ENCODE measurements at places on chromosomes 7 and 10.

DNA sequence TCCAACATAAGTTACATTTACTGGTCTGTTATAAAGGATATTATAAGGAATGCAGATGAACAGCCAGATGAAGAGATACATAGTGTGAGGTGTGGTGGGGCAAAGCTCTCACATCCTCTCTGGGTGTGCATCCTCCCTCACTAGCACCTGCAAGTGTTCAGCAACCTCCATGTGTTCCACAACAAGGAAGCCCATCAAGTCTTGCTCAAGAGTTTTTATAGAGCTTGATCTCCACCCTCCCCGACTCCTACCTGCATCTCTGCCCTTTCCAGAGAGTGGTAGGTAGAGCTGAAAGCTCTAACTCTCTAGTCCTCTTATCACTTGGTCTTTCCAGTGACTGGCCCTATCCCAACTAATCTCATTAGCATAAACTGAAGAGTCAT lies 12.5 kb upstream of the GHITM start:
- DNase-seq, result no peak

DNA sequence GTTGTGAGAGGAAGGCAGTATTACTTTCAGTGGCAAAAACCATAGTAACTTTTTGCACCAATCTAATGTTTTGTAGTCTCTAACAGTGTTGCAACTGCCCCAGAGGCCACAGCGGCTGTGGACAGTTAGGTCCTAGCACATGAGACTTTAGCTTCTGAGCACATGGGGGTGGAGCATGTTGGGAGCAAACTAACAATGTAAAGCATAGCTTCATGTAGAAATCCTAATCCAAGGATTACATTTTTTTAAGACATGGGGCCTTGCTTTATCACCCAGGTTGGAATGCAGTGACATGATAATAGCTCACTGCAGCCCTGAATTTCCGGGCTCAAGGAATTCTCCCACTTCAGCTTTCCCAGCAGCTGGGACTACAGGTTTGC lies 49.0 kb downstream of the LAMB1 start:
- no peak for DNase-seq

GRCh38 chr10:33114451-33114952 lies 156.5 kb upstream of the ITGB1 start:
- no peak for DNase-seq

DNA sequence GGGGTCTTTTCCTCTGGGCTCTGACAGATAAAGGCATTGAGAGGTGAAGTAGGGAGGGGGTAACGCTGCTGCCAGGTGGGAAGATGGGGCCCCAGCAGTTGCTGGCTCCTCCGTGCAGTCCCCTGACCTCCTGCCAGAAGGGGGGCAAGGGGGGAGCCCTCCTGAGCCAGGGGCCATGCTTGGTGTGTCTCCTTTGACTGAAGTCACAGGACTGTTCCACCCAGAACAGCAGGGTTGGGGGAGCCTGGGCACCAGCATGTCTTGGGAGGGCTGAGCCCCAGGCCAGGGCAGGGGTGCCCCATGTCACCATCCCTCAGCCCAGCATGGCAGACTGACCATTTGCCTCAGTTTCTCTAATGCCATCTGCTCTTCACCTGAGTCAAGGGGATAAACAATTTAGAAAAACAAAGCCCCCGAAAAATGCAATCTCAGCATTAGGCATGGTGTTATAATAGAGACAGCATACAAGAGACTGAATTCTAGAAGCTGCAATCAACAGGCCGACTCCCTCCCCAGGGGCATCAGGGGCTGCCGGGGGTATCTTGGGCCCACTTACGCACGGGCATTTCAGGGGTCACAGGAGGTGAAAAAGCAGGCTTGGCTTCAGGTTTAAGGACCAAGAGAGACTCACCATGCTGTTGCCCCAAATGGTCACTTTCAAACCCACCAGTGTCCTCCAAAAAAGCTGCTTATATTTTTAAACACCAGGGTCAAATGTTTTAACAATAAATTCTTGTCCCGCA lies 108.6 kb upstream of the GPR26 start:
- DNase-seq, result no peak

DNA sequence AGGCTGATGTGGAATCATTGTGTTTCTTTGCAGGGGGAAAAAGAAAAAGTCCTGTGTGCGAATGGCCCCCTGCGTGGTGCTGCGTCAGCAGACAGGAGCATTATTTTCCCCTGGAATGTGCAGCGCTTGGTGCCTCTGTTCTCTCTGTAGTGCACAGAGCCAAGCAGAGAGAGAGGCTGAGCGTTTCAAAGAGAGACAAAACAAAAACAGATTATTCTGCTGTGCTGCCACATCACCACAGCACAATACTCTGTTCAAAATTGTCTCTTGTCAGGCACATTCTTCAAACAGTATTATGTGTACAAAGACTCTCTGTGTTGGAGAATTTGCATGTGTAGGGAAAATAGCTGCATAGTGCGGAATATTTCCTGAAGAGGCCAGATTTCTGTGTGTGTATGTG lies 609.0 kb downstream of the SDK1 start:
- DNase-seq, result no peak

GRCh38 chr10:67923551-67923950 lies 39.1 kb downstream of the SIRT1 start:
- DNase-seq, result no peak

- DNase-seq, result no peak
Observed at GRCh38 chr7:139575338-139575680, 51.8 kb downstream of the CLEC2L start.

DNA sequence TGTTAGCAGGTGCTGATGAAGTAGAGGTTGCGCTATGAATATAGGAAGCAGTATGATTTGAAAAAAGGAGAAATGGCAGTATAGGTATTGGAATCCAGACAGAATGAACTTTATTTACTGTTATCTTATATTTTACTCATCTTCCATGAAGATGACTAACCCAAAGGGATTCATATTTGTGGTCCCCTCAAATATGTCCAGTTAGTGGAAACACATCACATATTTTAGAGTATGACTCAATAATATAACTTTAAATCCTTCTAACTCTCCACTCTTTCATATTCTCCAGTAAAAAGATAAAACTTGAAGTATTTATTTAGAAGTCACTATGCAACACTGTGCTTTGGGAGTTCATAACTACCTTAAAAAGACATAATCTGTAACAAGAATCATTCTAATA lies 286.5 kb upstream of the LRRTM3 start:
- DNase-seq, result no peak

DNA sequence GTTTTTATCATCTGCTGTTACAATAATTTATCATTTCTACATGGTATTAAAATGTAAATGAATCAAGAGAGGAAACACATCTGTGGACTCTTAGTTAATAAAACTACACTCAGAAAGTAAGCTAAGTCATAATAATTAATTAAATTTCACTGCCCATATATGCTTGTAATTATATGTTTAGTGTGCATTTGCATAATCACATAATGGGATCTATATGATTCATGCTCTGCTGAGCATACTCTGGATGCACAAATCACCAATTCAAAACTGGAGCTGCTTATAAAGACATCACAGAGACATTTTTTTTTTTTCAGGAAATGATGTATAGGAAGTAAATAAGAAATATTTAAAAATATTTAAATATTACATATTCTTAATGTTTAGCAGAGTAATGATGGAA lies 151.6 kb upstream of the STEAP4 start:
- DNase-seq, result peak; percentile 33

DNA sequence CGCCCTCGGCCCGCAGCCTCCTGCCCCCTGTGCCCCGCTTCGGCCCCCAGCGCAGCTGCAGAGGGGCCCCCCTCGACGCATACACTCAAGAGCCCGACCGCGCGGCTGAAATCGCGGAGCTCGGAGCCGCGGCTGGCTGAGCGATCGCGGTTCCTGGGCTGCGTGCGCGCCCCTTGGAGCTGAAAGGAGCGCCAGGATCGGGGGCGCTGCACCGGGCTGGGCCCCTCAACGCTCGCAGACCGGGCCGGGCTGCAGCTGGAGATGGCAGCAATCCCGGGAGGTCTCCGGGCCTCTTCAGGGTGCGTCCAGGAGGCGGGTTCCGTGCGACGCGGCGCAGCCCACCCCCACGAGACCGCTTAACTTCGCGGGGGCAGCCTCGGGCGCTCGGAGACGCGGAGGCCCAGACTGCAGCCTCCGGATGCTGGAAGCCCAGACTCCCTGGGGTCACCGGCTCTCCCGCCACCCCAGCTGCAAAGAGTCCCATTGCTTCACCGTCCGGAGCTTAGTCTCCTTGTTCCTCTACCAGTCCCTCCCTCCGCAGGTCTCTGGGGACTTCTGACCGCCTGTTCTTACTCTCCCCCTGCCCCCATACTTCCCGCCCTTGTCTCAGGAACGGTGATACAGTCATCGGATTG lies 73.0 kb upstream of the LRRC4 start:
- DNase-seq, result no peak

DNA sequence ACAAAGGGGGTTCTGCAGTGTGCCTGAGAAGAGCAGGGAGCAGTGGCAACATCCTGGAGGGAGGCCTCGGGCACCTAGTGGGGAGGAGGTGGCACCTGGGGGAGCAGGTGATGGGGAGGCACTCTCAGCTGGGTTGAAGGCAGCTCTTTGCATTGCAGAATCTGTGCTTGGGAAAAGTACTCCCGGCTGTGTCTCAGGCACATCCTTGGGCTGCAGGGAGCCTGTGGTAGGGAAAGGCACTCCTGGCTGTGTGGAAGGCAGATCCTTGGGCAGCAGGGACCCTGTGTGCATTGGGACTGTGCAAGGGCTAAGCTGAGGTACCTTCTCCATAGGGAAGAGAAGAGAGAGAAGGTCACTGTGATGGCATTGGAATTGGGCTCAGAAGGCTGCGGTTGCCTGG lies 52.8 kb upstream of the ANTXRL start:
- DNase-seq, result no peak

- no peak for DNase-seq
Observed at GRCh38 chr7:92158660-92159575, 20.0 kb downstream of the LRRD1 start.

GRCh38 chr7:33885290-33886148 lies 19.8 kb upstream of the BMPER start:
- no peak for DNase-seq

DNA sequence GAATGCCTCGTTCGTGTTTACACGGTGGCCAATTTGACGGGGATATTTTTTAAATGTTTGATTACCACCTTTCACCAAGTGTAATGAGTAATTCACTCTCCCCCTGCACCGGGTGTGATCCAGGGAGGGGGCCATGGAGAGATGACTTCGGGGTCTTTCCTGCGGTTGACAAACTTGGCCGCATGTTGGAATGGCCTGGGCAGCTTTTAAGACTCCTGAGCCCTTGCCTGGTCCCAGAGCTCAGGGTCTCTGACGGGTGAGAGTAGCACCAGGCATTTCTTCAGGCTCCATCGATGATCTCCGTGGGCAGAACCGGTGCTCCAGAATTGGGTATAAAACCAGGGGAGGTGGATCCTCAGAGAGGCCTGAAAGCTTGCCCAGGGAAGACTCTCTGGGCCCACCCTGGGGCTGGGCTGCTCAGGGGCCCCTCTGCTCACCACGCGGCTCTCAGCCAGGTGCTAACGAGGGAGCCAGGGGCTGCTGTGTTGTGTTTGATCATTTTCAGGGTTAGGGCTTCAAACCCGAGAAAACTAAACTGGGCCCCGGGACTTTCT lies 882 bp downstream of the ZNF282 start:
- DNase-seq, result no peak

DNA sequence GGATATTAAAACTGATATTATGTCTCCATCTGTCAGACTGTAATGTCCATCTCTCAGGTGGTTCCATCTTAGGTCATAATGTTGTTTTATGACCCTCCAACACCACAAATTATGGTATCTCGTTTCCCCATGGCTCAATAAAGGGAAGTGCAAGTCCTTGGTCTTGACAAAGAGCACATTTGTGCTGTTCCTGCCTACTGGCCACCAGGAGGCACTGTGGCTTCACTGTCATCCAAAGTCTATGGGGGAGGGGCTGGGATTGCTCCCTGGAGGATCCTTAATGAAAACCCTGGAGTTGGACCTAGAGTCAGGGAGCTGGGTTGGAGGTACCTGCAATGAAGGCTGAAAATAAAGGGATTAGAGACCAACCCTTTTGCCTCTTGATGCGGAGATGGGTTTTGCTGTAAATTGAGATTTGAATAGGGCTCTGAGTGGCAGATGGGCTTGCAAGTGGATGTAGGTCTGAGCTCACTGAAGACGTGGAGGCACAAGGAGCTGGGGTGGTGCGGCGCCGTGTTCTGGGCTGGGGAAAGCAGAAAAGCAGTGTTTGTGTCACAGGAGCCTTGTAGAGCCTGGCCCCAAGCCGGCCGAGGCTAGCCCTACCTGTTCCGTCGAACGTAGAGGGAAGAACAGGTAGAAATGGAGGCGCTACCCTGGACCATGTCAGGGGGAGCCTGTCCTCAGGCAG lies 180.5 kb upstream of the PRSS58 start:
- no peak for DNase-seq

DNA sequence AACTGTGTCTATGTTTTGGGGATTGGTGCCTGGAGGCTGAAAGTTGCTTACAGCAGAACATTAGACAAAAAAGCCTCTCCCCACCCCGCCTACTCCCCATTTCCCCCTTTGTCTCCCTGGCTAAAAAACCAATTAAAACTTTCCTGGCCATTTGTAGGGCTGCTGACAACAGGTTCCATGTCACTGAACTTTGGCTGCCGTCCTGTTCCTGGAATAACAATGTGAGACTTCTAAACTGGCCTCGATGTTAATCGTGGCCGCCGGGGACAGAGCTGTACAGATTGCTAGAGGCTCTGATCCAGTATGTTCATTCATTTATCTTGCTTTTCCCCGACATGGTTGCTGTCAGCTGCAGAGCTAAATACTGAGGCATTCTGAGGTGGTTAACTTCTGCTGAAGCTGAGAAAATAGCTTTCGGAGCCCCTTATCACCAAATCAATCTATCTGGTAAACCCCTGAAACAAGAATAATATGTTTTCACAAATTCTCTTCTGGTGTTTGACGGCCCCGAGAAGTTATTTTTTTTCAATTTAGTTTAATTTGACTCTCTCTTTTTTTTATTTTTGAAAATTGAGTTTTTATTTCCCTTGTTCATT lies 271.6 kb downstream of the GFRA1 start:
- DNase-seq, result no peak

GRCh38 chr7:87159538-87159937 lies 7.3 kb downstream of the DMTF1 start:
- DNase-seq, result no peak

- DNase-seq, result no peak
Observed at GRCh38 chr7:157904211-157904865, 567.5 kb downstream of the DNAJB6 start.

GRCh38 chr7:77382532-77382931 lies 33.6 kb downstream of the GSAP start:
- no peak for DNase-seq

- DNase-seq, result no peak
Observed at GRCh38 chr7:26292768-26293560, 1.3 kb downstream of the SNX10 start.

DNA sequence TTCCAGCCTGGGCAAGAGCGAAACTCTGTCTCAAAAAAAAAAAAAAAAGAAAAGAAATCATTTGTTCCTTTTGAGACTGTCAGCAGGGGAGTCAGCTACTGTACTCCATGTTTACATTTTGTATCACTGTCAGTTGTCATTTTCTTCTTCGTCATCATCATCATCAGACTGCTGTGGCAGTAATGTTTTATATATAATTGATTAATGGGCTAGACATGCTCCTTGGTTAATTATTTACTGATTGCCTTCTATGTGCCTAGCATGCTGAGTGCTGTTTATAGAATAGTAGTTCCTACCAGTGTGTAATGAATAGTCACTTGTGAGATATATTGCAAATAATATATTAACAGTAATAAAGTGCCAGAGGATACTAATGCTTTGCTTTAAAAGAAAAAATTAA lies 50.5 kb downstream of the VCL start:
- no peak for DNase-seq

Data from NCI-H524 treated with DMSO at 0.1 percent for 48 hours (cell line).